ENCODE measurements at places on chromosomes 2 and 18.

- DNase-seq, result no peak
Observed at GRCh38 chr2:138365581-138365980, 136.0 kb upstream of the SPOPL start.

DNA sequence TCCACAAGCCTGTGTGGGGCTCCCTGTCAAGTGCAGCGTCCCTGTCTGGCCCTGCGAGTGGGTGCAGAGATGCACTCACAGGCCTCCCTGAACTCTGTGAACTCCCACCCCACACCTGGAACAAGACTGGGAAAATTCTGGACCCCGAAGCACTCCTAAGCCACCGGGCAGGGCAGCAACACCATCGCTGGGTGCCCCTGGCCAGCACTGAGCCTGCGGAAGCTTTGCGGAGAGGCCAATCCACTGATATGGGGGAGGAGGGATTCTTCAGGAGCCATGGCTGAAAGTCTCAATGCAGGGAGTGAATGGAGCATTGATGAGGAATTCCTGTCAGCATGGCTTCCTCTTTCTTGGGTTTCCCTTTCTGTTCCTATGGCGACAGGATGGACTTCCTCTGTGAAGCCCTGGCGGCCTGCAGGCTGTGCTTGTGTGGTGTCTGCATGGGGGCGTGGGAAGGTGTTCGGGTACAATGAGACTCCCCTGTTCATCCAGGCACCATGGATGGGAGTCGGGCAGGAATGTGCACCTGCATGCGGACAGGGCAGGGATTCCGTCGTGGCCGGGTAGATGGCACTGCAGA, 15.1 kb downstream of the TRIB2 start:
- DNase-seq, result no peak

GRCh38 chr2:230872968-230873660, 8.4 kb downstream of the ITM2C start:
- no peak for DNase-seq

DNA sequence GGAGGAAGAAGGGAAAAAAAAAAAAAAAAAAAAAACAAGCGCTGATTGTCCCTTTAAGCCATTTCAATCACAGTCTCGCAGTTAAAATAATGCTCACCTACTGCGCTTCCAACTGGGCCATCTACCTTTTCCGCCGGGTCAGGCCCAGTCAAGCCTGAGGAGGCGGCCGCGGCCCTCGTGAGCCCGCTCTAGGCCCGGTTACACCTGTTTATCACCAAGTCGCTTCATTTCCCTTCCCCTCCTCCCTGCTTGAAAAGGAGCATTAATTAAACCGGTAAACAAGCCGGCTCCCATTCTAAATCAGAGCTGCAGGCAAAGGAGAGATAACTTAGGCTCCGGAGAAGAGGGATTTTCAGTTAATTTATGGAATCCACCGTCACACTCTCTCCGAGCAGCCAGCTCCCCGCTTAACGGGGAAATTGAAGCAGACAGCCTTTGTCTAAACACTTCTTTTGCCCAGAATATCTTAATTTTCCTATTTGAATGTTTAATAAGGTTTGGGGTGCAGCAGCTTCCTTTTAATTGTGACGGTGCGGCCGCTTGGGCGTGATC, 140.1 kb upstream of the SIX3 start:
- no peak for DNase-seq

- DNase-seq, result no peak
Observed at GRCh38 chr18:31643003-31643402, 41.4 kb downstream of the B4GALT6 start.
